A549 treated with Hydrocortisone at 1 μM for 4 hours (cell line): ENCODE measurements at places on chromosomes 7 and 10. TPM values are rescaled to one million over a fixed set of nuclear protein-coding genes. Genes with fewer than 3 reads are reported as not detected.

Gene CCT6A
- total RNA-seq, result 258 to 286 TPM (median 278 TPM) in 5 replicates

Gene PRSS37
- total RNA-seq, result not detected in 5 replicates

Gene SPDYE6
- not detected in 5 replicates for total RNA-seq

Gene LDB3
- 0.06 to 0.20 TPM (median 0.12 TPM) in 5 replicates for total RNA-seq

Gene KCNH2
- total RNA-seq, result 2.9 to 3.6 TPM (median 3.3 TPM) in 5 replicates

Gene STEAP4
- 0.03 to 0.07 TPM (median 0.05 TPM) in 3 of 5 replicates, not detected in the others for total RNA-seq

Gene KLF14
- total RNA-seq, result 0.03 to 0.07 TPM (median 0.05 TPM) in 4 of 5 replicates, not detected in the other
